ENCODE measurements at places on chromosomes 5 and 9. TPM values are rescaled to one million over a fixed set of nuclear protein-coding genes. Genes with fewer than 3 reads are reported as not detected.
A peak's percentile ranks its signal among the peaks of the same experiment; 100 is the strongest.

The NDUFS6 gene
- 72.7 TPM for total RNA-seq

The PCDHA9 gene
- 0.36 TPM for total RNA-seq

The CATSPER3 gene
- total RNA-seq: not detected

The PIP5KL1 gene
- total RNA-seq: 13.4 TPM

The INSYN2B gene
- not detected for total RNA-seq

The ENHO gene
- total RNA-seq: 12.2 TPM

The LCN1 gene
- not detected for total RNA-seq

The FRMPD1 gene
- total RNA-seq: 0.32 TPM

The FOXD4L6 gene
- 0.13 TPM for total RNA-seq

The EGFL7 gene
- total RNA-seq: 39.8 TPM

DNA sequence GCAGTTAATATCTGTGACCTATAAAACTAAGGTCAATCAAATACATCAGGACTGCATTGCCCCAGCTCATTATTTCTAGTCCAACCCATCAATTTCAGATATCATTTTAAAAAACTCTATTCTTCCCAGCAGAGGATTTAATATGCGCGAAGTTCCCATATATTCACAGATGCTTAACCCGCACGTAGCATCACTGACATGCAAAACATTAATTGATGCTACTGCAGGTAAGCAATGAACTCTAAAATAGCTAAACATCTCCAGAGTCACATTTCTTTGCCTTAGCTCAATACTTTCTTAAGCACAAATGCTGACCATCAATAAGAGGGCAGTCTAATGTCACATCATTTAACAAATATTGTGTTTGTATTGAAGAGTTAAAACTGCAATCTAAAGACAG is 586.6 kb upstream of the CDH18 start:
- DNase-seq: no peak

DNA sequence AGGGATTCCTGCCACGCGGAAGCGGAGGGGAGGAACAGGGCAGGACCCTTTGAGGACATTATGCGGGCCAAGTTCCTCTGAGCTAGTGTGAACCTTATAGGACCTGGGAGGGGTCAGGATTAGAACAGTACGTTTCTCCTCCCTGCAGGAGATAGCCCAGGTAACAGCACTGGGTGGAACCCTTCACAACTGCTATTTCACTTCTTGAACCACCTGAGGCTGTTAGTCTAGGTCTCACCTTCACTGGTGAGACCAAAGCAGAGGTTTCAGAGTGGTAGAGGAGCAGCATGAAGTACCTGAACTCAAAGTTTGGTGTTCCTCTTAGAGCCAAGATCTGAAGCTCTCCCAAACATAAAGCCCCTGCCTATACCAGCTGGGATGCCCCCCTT is 832 bp downstream of the EIF4EBP3 start:
- no peak for DNase-seq

- no peak for DNase-seq
These were observed 9.7 kb upstream of the UBAP1 start for GRCh38 chr9:34169125-34169524.

DNA sequence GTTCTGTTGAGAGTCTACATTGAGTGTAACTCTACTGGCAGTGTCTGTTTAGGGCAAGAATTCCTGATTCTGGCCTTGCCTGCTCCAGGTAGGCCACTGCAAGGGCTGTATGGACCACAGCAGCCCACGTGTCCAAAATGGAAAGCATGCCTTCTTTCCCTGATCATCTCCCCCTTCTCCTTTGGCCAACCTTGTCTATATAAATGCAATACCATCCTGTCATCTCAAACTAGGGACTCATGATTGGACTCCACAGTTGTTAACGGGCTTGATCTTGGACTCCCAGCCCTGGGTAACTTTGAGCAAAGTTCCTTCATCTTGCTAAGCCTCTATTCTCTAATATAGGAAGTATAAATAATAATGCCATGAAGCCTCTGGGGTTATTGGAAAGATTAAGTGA is 533.6 kb downstream of the BNC2 start:
- DNase-seq: no peak

DNA sequence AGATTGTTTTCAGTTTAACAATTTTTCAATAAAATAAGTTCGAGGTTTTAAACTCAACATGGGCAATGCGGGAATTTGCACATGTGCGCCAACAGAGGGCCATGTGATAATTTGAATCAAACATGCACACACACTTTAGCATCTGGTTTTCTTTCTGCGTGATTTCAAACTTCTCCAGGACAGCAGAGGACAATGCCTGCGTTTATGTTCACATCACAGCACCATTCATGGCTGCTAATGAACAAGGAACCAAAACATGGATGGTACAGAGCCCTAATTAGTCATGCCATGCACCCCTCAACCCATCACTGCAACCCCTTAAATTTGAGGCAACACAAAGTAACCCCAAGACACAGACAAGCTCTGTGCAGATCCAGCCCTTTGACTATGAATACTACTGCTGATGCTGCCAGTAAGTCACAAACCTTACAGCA is 2.8 kb downstream of the SHC3 start:
- DNase-seq: no peak

- DNase-seq: no peak
These were observed 41.7 kb downstream of the UNC5A start for GRCh38 chr5:176851871-176852658.

GRCh38 chr5:140101179-140101578 is 12.7 kb upstream of the PURA start:
- DNase-seq: no peak

- DNase-seq: no peak
These were observed 12.0 kb downstream of the PKD2L2 start for GRCh38 chr5:137901011-137901817.

GRCh38 chr5:121108725-121109124 is 644.6 kb downstream of the PRR16 start:
- peak; percentile 13 for DNase-seq

- DNase-seq: no peak
These were observed 39.1 kb upstream of the PAM start for GRCh38 chr5:102716017-102716416.

DNA sequence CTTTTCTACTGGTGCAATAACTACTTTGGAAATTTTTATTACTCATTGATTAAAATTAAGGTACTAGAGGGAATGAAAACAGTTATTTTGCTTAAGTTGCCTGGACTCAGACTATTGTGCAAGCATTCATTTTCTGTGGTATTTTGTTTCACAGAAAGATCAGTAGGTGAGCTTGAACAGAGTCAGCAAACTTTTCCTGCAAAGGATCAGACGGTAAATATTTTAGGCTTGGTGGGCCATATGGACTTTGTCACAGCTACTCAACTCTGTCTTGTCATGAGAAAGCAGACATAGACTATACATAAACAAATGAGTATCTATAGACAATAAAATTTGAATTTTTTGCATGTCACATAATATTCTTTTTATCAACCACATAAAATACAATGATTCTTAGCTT is 1036.4 kb downstream of the NR2F1-AS1 start:
- DNase-seq: no peak

DNA sequence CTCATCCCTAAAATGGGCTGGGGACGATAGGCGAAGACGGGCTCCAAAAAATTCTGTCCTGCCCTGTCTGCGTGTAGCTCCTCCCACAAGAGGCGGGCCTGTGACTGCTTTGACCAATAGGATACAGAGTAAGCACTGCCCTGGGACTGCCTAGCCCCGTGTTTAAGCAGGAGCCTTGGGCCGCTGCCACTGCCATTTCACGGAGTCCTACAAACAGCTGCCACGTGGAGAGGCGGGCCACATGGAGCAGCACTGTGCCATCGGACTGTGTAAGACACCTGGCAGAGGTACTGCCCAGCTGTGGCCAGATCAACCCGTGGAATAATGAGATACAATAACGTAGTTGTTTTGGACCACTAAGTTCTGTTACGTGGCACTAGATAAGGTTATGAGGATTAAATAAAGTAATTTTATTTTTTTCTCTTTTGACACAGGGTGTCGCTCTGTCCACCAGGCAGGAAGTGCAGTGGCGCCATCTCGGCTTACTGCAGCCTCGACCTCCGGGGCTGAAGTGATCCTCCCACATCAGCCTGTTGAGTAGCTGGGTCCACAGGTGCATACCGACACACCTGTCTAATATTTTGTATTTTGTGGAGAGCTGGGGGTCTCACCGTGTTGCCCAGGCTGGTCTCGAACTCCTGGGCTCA is 87.2 kb downstream of the LMNB1 start:
- no peak for DNase-seq

DNA sequence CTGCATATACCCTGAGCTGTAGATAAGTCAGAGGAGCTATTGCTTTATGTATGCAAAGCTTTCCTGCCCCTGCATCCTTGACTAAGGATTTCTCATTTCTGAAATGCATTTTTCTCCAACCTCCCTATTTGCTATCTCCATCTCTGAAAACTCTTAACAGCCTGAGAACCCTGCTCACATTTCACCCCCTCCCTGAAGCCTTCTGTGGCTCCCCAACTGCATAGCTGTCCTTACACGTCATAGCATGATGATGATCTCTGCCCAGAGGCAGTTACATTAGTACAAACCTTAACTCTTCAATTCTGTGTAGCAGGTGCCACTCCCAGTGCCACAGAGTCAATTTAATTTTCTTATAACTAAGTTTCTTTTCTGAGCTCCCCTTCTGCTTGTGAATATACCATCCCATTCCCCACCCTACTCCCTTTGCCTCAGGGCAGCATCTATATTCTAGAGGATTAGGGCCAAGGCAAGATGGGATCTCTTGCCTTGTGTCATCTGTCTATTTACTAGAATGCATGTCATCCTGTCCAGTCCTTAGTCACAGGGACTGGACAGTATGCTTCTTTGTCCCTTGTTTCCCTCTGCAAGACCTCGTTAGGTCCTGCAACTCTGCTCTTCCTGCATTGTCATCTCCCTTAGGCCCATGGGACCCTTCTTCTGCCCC is 149.7 kb upstream of the SPRY4 start:
- no peak for DNase-seq

- DNase-seq: no peak
These were observed 327.8 kb downstream of the ADGRV1 start for GRCh38 chr5:90886381-90886780.

DNA sequence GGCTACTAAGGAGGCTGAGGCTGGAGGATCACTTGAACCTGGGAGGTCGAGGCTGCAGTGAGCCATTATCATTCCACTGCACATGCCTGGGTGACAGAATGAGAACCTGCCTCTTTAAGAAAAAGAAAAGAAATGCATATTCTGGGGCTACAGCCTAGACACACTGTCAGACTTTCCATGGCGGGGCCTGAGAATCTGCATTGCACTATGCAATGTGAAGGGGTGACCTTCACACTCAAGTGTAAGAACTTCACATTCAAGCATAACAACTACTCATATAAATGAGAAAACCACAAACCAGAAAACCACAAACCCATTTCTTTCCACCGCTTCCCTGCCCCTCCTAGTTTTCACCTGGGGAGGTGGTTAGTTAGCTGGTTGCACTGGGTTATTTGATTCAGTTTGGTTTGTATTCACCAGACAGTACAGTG is 18.0 kb upstream of the FBP2 start:
- no peak for DNase-seq

- no peak for DNase-seq
These were observed 44.2 kb upstream of the BOD1 start for GRCh38 chr5:173660481-173661280.

- no peak for DNase-seq
These were observed 208.7 kb downstream of the GADD45G start for GRCh38 chr9:89813482-89813881.

- DNase-seq: no peak
These were observed 95.7 kb upstream of the FAM120A start for GRCh38 chr9:93355827-93356226.

DNA sequence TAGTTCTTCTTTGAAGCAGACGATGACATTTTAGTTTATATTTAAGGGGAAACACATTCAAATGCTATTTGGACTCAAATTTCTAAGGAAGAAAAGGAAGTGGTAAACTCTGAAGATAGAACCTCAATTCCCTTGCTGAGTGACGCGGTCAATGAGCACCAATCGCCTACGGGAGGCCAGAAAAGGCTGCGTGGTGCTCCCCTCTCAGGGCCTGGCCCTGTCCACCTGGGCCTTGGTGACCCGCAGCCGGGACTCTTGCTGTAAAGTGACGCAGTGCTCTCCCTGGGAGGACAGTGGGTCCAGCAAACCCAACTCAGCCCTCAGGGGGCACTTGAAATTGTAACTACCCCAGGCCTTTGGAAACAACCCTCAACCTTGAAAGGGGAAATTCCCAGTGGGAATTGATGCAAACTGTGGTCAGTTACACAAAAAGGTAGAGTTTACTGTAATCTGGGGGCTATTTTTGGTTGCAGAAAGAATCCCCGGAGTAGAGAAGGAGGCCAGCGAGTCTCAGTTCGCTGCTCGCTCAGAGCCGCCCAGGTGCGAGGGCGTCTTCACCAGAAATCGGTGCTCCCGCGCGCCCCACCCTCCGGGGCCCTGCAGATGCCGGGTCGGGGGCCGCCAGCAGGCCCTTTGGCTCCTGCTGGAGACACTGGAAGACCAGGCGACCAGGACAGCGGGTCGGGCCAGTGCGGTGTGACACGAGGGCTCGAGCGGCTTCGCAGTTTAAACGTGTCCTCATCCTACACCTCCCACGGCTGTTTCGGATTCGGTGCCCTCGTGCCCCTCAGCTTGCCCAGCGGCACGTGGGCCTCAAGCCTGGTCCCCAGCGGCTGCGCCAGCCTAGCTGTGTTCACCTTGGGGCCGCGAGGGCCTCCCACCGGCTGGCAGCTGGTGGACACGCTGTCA is 1.4 kb upstream of the ANKRD33B start:
- no peak for DNase-seq

- no peak for DNase-seq
These were observed 666.6 kb downstream of the SEMA5A start for GRCh38 chr5:8879248-8879647.

DNA sequence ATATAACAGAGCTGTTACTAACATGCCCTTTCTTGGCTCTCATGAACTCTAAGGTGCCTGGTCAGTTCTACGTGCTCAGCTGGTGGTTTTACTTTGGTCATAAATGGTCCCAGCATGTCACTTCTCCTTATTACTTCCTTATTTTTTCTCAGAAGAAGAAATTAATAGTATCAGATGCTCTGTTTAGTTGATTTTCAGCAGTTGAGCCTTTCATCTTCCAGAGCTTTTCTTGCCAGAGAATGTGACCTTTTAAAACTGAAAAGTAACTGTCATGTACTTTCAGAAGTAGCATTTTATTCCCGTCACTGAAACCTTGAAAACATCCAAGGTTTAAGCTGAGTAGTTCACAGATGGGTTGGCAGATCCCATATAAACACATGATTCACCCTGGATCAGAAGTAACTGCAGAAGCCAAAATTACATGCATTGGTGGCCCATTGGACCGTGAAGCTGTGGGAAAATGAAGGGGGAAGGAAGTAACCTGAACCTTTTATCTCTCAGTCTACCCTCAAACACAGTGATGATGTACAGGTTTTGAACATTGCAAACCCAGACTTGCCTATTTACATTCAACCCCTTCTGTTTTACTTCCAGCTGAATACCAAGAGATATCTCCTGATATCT is 50.5 kb downstream of the HACD4 start:
- no peak for DNase-seq

- no peak for DNase-seq
These were observed 2.1 kb downstream of the NR3C1 start for GRCh38 chr5:143401227-143402016.

DNA sequence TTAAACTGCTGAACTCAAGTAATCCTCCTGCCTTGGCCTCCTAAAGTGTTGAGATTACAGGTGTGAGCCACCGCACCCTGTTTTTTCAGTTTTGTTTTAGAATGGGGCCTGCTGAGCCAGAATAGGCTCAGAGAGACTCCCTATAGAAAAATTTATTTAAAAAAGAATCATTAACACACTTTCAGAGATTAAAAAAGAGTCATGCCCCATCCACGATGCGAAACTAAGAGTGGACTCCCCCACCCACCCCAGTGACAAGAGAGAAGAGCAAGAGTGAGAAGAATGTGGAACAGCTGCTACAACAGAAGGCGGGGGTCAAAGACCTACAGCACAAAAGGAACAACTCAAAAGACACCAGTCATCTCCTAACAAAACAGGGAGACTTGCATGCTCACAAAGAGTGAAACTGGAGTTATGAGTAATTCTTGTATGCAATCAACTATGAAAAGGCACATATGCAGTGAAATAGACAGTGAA is 47.2 kb downstream of the GLDC start:
- DNase-seq: no peak
